ENCODE measurements at places on chromosomes 12 and 14. TPM values are rescaled to one million over a fixed set of nuclear protein-coding genes. Genes with fewer than 3 reads are reported as not detected.

Gene NUMB
- total RNA-seq: 41.7 TPM

Gene MMP19
- 8.6 TPM for total RNA-seq

DNA sequence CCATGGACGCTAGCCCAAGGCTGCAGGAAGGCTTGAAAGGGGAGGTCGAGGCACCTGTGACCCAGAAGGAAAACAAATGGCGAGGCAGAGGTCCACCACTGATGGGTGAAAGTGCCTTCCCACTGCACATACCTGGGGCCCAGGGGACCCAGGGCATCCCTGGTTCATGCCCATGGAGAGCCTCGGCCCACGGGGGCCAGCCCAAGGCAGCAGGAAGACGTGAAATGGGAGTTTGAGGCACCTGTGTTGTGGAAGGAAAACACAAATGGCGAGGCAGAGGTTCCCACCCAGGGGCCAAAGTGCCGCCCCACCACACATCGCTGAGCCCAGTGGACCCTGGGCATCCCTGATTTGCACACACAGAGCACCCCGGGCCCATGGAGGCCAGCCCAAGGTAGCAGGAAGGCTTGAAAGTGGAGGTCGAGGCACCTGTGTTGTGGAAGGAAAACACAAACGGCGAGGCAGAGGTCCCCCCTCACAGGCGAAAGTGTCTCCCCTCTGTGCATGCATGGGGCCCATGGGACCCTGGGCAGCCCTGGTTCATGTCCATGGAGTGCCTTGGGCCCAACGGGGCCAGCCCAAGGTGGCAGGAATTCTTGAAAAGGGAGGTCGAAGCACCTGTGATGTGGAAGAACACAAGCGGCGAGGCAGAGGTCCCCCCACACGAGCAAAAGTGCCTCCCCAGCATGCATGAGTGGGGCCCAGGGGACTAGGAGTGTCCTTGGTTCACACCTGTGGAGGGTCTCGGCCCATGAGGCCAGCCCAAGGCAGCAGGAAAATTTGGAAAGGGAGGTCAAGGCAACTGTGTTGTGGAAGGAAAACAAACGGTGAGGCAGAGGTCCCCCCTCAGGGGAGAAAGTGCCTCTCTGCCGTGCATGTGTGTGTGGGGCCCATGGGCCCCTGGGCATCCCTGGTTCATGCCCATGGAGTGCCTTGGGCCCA lies 383.3 kb downstream of the ALG10 start:
- no peaks in the 10 kb centered on the region for H3K27me3 ChIP-seq
- H3K4me3 ChIP-seq: no peak overlapping the region
- H3K36me3 ChIP-seq: no peaks in the 10 kb centered on the region
- no peak for DNase-seq

DNA sequence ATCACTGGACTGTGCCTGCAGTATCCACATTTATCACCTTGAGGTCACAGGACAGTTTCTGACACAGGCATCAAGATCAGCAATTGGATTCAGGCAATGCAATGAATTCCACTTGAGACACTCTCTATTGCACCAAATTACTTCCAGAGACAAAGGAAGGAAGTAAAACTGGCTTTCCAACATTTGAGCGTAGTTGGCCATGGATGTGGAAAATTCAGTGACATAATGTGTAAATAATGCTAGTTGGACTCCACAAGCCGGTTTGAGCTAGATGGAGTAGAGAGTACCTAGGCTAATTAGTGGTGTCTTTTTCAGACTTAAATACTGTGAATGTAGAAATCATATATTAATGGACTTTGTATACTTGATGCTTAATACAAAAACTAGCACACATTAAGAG lies 168.3 kb upstream of the SYT1 start:
- H3K4me3 ChIP-seq: no peak overlapping the region
- no peak overlapping the region for H3K27ac ChIP-seq
- no peak for DNase-seq
- no peaks in the 10 kb centered on the region for H3K4me1 ChIP-seq

GRCh38 chr14:73640796-73641365 lies 3.9 kb upstream of the DNAL1 start:
- H3K27me3 ChIP-seq: no peaks in the 10 kb centered on the region
- H3K27ac ChIP-seq: no peak overlapping the region
- no peaks in the 10 kb centered on the region for H3K36me3 ChIP-seq

DNA sequence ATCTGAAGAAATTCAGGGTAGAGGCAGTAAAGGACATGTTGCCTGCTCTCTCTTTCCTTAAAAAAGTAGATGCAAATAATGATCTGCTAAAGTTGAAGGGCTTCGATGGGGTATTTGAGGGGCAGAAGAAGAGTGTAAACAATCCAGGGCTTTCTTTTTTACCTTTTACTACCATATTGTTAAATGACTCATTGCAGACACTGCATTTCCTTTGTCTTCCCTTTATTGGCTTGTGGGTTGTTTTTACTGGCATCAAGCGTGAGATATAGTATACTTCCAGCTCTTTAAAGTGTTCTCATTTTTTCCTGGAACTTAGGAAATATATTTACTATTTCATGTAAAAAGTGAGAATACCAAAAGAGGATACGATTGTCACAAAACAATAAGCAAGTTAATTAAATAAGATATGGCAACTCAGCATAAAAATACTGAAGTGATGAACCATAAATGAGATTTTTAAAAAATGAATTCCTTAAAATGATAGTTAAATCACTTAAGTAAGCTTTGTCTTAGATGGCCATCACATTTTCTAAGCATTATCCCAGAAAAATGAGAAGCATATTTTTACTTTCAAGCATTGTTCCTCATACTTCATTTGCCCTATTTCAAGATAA lies 72.3 kb upstream of the KRAS start:
- H3K27ac ChIP-seq: no peak overlapping the region
- H3K4me3 ChIP-seq: no peak overlapping the region
- peak; percentile 46 for DNase-seq
- no peaks in the 10 kb centered on the region for H3K27me3 ChIP-seq
- no peaks in the 10 kb centered on the region for H3K36me3 ChIP-seq

DNA sequence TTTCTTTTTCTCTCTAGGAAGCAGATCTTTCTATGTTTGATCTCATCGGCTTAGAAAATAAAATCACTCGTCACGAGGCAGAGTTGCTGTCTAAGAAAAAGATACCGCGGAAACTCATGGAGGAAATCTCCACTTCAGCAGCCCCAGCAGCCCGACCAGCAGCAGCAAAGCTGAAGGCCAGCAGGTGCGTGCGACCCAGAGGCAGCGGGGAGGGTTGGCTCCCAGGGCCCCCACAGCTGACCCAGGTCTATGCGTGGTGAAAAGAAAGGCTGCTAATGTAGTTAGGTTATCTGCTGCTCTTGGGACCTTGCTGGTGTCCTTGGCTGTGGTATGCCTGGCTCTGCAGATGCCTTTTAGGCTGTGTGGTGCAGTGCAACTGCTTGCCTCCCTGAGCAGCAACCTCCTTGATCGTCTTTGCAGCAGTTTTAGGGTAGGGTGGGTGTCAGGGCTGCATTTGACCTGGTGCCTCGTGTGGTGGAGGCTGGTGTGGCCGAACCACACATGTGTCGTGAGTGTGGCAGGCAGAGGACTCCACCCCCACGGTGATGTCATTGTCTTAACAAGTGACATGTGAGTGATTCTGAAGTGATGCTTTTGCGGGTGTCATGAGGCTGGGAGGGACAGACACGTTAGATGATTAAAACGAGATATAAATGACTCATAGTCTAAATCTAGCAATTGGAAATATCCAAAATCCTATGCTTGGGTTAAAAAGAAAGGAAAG lies 68.6 kb downstream of the EP400 start:
- peaks cover 67% of the 10 kb centered on the region for H3K36me3 ChIP-seq
- H3K4me3 ChIP-seq: no peak overlapping the region
- DNase-seq: peak; percentile 24

GRCh38 chr14:93155667-93156066 lies 29.0 kb downstream of the MOAP1 start:
- H3K27ac ChIP-seq: no peak overlapping the region
- no peaks in the 10 kb centered on the region for H3K27me3 ChIP-seq
- H3K4me3 ChIP-seq: no peak overlapping the region
- no peaks in the 10 kb centered on the region for H3K4me1 ChIP-seq
- H3K36me3 ChIP-seq: no peaks in the 10 kb centered on the region
- DNase-seq: no peak

- H3K4me3 ChIP-seq: no peak overlapping the region
- H3K27ac ChIP-seq: no peak overlapping the region
- no peaks in the 10 kb centered on the region for H3K36me3 ChIP-seq
- H3K27me3 ChIP-seq: peaks cover 2% of the 10 kb centered on the region
- 0 out of 2 replicates have a peak, but pooled peaks cover 2% of the 10 kb centered on the region for H3K4me1 ChIP-seq
Measured at GRCh38 chr12:51183816-51184215, 10.9 kb upstream of the TFCP2 start.

GRCh38 chr14:70033116-70033515 lies 153.9 kb downstream of the SMOC1 start:
- H3K27me3 ChIP-seq: no peaks in the 10 kb centered on the region
- H3K4me3 ChIP-seq: no peak overlapping the region
- H3K36me3 ChIP-seq: peaks cover 3% of the 10 kb centered on the region
- H3K4me1 ChIP-seq: 0 out of 2 replicates have a peak, but pooled peaks cover 2% of the 10 kb centered on the region
- no peak for DNase-seq

DNA sequence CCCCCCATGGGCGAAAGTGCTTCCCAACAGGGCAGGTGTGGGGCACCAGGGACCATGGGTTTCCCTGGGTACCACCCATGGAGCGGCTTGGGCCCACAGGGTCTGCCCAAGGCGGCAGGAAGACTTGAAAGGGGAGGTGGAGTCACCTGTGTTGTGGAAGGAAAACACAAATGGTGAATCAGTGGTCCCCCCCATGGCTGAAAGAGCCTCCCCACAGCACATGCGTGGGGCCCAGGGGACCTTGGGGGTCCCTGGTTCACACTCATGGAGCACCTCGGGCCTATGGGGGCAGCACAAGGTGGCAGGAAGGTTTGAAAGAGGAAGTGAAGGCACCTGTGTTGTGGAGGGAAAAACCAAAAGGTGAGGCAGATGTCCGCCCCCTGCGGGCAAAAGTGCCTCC lies 581.9 kb downstream of the ALG10 start:
- H3K4me3 ChIP-seq: no peak overlapping the region
- no peaks in the 10 kb centered on the region for H3K4me1 ChIP-seq
- no peak for DNase-seq

DNA sequence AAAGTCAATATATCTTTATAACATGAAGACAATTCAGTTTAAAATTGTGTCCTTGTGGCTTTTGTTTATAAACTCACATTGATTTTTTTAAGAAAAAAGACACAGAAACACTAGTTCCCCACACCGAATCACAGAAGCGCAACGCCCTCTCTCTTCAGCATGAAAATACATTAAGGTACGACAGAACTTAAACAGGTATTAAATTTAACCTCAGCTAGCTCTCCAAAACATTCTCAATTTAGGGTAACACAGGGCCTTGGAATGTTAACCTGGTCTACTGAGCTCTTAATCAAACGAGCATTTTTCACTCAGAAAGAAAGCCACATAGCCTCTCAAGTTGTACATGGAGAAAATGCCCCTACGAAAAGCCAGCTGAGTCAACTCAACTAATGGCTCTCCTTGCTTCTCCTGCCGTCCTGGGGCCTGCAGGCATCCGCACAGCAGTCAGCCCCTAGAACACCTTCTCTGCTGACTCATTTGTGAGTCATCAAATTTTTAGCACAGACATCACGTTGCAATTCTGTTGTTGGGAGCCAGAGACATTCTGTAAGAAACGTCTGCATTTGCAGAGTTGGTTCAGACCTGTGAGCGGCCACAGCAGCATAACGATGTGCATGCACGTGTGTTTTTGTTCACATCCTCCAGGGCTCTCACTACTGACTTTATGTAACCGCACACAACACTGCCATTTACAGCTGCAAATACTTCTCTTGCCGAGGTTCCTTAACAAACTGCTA lies 141.6 kb downstream of the ITPR2 start:
- H3K36me3 ChIP-seq: no peaks in the 10 kb centered on the region
- DNase-seq: peak; percentile 99
- H3K4me3 ChIP-seq: no peak overlapping the region
- H3K4me1 ChIP-seq: peaks cover 8% of the 10 kb centered on the region

- no peaks in the 10 kb centered on the region for H3K4me1 ChIP-seq
- no peak overlapping the region for H3K4me3 ChIP-seq
- no peak for DNase-seq
- peaks cover 6% of the 10 kb centered on the region for H3K27me3 ChIP-seq
Measured at GRCh38 chr14:53195949-53196348, 42.8 kb upstream of the DDHD1 start.

- no peaks in the 10 kb centered on the region for H3K4me1 ChIP-seq
- no peak for DNase-seq
- H3K27me3 ChIP-seq: no peaks in the 10 kb centered on the region
Measured at GRCh38 chr14:63928744-63929174, 76.0 kb downstream of the SYNE2 start.

DNA sequence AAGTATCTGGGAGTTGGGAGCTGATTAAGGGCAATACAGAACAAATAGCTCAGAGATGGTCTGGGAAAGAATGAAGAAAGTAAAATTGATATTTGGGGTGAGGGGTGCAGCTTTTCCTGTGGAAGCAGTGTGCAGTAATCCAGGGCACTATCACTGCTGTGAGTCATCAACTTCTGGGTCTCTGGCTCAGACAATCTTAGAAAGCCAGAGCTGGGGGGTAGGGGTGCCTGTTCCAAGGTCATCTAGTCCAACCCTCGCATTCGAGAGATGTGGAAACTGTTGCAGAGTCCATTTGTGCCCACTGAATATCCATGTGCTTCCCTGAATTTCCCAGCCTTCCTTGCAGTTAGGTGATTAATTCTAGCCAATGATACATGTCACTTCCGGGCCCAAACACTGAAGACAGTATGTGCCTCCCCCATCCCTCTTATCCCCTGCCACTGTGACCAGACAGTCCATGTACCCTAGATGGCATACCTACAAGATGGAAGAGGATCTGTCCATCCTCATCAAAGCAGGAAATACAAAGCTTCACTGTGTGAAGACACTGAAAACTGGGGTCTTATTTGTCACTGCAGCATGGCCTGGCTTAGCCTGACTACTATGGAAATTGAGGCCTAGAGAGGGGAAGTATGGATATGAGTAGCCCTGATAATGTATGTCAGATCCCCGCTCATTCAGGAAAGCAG lies 51.9 kb downstream of the ZFP36L1 start:
- no peak overlapping the region for H3K27ac ChIP-seq
- no peak overlapping the region for H3K4me3 ChIP-seq
- no peaks in the 10 kb centered on the region for H3K36me3 ChIP-seq
- peaks cover 11% of the 10 kb centered on the region for H3K4me1 ChIP-seq

DNA sequence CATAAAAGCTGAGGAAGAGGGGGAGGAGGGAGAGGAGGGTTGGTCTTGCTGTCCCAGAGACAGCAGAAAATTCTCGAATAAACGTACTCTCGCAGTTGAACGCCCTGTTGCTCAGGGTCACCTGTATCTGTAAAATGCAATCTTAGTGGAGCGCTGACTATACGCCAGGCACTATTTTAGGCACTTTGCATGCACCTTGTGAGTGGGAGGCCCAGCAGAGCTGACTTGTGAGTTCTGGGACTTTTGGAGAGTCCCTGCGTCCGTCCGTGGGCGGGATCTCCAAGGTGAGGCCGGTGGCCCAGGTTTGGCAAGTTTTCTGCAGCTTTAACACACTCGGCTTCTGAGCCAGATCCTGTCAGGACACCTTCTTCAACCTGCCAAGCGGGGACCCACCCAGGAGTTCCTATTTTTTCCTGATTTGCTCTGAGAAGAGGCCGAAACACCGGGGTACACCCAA lies 32.5 kb upstream of the PLEKHG6 start:
- H3K27ac ChIP-seq: peak overlapping the region; percentile 78
- H3K27me3 ChIP-seq: no peaks in the 10 kb centered on the region
- no peak for DNase-seq

- no peak overlapping the region for H3K27ac ChIP-seq
- no peak overlapping the region for H3K4me3 ChIP-seq
- no peak for DNase-seq
Measured at GRCh38 chr12:10737249-10737648, 14.1 kb upstream of the YBX3 start.

- no peak overlapping the region for H3K27ac ChIP-seq
- H3K27me3 ChIP-seq: no peaks in the 10 kb centered on the region
- DNase-seq: no peak
Measured at GRCh38 chr14:32341947-32342846, 13.1 kb downstream of the AKAP6 start.
